ENCODE measurements at places on chromosomes 5 and 9.
A peak's percentile ranks its signal among the peaks of the same experiment; 100 is the strongest.

DNA sequence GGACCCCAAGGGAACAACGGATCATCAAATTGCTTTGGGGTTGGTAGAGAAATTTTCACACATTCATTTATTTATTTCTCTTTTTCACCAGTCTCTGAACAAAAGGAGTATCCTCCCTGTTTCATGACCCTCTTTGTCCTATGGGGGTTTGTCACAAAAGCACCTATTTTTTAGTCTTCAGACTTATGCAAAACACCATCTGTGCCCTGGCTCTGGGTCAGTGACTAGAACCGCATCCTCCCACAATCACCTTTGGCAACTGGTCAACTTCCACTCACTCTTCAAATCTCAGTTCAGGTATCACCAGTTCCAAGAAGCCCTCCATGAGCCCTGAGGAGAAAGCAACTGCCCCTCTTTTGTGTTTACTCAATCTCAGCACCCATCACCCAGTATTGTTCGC is 395.7 kb downstream of the CDK5RAP2 start:
- no peak for DNase-seq

DNA sequence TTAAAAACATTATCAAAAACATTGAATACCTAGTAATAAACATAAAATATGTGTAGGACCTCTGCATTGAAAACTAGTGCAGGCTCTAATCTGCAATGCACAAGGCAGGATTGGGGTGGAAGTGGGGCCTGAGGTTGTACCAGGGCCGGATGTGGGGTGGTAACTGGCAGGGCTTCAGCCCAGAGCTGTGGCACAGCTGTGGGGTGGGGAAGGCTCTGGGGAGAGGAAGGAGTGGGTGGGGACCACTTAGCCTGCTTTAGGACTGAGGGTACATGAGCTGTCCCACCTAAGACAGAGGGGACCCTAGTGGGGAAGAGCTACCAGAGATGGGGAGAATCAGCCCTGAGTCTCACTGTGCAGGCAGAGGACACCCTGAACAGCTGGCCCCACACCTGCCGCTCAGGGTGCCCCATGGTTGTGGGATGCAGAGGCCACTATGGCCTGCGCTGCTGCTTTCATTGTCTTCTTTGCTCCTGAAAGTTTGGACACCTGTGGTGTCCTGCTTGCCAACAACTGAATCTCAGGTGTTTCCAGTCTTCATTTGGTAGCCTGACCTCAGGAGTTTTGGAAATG is 311.4 kb downstream of the TLE4 start:
- no peak for DNase-seq

DNA sequence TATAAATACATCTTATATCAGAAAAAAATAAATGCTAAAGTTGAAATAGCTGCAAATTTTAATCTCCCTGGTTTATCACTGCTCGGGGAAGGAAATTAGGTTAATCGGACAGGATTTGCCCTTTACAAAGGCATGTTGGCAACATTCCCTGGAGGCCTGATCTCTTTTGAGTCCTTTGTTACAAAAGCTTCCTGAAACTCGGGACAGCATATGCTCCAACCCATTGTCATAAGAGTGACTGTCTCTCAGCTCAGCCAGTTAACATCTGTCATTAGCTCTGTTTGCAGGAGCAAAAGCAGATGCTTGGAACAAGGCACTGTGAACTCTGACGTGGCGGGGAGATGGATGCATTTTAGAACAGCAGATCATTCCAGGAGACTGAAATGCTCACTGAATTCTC is 80.6 kb downstream of the MYO10 start:
- DNase-seq = no peak

GRCh38 chr5:172564188-172564587 is 76.9 kb upstream of the NEURL1B start:
- DNase-seq = no peak

DNA sequence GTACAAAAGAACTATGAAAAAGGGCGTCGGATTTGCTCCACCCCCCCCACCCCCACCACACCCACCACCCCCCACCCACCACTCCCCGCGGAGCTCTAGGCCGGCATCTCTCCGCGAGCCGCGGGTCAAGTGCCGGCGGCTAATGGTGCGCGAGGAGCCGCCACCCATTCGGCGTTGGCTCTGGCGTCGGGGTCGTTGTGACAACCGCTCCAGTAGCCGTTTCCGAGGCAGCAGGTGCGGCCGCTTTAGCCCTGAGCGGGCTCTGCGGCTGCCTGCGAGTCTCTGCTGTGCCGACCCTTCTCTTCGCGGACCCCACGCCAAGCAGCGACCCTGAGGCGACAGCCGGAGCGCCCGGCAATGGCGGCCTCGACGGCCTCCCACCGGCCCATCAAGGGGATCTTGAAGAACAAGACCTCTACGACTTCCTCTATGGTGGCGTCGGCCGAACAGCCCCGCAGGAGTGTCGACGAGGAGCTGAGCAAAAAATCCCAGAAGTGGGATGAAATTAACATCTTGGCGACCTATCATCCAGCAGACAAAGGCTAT is at the start of gene PPP1R2B:
Gene PPP1R2B (plus strand): TSS at position 90 of the 546 bp plus-strand sequence. CDS start 268 bp downstream, at position 358.
- no peak for DNase-seq

DNA sequence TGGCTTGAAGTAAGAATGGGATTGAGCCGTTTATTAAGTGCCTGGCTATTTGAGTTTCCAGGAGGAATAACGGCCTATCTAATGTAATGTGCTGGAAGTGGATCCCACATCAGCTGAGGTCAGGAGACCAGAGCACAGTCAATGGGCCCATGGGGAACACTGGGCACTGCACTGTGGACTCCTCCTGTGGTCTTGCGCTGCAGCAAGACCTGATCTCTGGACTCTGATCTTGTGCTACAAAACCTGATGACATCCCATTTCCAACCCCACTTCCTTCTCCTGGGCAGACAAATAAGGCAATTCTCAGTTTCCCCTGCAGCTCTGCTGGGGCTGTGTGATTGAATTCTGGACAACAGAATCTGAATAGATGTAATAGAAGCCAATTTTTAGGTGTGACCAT is 151.7 kb upstream of the ADCY2 start:
- DNase-seq = no peak

GRCh38 chr5:11449217-11449616 is 455.0 kb downstream of the CTNND2 start:
- no peak for DNase-seq

DNA sequence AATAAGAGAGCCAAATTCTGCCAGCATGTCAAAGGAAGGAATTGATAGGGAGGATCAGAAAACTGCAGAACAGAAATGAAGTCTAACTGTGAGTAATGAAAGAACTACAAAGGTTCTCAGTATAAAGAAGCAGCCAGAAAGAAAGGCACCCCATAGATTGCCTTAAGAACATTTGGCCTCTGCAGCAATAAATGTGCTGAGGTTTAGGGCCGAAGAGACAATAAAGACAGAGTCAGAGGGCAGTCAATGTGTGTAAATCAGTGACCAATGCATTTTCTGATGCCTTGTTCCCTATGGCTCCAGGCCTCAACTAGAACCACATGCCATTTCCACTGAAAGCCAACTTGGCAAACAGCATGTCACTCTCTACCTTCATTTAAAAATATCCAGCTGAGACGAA is 281.0 kb downstream of the HINT1 start:
- no peak for DNase-seq

- no peak for DNase-seq
Observed at GRCh38 chr9:38107811-38108304, 38.8 kb upstream of the SHB start.

- DNase-seq = peak; percentile 91
Observed at GRCh38 chr5:172860520-172861443, 26.7 kb downstream of the ERGIC1 start.

GRCh38 chr5:82334856-82335255 is 56.7 kb upstream of the RPS23 start:
- no peak for DNase-seq

GRCh38 chr9:94865582-94866452 is 139.3 kb downstream of the AOPEP start:
- DNase-seq = no peak

DNA sequence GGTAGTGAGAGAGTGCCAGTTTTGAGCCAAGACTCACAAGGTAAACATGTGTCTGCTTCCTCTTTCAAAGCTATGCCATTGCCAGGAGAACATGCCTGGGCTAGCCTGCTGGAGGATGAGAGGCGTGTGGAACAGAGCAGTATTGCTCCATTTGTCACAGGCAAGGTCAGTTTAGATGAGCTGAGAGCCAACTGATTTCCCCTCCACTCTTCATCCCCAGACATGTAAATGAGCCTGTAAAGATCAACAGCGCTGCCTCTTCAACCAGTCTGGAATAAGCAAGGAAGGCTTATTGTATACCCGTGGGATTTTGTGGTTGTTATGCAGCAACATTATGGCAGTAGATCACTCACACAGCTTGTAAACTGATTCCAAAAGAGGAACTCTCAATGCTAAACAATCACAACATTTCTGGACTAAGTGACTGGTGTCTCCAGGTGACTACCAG is 8.2 kb upstream of the GDNF start:
- DNase-seq = no peak

DNA sequence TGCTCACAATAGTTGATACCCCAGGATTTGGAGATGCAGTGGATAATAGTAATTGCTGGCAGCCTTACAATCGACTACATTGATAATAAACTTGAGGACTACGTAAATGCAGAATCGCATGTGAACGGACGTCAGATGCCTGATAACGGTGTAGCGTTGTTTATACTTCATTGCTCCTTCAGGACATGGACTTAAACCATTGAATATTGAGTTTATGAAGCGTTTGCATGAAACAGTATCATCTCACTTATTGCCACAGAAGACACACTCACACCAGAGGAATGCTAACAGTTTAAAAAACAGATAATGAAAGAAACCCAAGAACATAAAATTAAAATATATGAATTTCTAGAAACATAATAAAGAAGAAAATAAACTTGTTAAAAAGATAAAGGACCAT is 101.6 kb downstream of the GABBR2 start:
- DNase-seq = no peak

GRCh38 chr5:125142458-125142857 is 396.0 kb upstream of the ZNF608 start:
- no peak for DNase-seq
